ENCODE measurements at places on chromosomes 7 and 10.

- no peak for DNase-seq
These were observed 11.0 kb downstream of the HIBADH start for GRCh38 chr7:27651702-27652101.

DNA sequence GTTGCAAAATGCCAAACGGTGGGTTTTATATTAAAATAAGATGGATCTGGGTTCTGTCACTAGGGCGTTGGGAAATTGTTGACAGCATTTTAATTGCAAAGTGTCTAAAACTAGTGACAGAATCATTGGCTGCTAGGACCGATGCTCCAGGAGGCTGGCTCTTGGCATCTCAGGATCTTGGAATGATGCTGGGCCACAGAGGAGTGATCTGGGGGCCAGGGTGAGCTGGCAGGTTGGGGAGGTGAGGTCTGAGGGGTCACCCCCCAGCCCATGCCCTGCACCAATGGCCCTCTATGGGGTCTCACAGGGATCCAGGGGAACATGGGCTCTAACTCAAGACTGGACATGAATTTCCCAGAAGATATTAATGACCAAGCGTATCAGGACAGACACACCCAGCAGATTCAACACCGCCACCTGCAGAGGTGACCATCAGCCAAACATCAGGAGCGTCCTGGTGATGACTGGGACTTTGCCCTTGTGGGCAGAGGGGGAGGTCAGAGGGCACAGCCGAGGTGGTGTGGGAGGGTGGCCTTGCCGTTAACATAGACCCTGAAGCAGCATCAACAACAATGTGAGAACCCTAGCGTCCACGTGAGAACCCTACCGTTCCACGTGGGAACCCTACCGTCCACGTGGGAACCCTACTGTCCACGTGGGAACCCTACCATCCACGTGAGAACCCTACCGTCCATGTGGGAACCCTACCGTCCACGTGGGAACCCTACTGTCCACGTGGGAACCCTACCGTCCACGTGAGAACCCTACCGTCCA is 89.0 kb upstream of the PPP2R2D start:
- DNase-seq = no peak

- no peak for DNase-seq
These were observed 87.8 kb downstream of the ZRANB1 start for GRCh38 chr10:125029584-125030242.

DNA sequence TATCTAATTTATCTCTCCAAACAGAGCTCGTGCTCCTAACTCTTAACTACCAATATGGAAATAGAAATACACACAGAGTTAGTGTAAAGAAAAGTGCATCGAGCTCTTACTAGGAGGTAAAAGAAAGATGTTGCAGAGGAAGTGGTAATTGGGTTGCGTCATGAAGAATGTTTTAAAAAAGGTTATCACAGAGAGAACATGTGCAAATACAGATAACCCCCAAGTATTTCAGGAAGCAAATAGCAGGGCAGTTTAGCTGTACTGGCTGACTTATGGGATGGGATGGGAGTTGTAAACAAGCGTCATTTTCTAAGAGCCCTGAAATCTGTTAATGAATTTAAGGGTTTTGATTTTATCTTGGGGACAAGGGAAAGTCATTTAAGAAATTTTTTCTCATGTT is 153.9 kb downstream of the AGMO start:
- no peak for DNase-seq

DNA sequence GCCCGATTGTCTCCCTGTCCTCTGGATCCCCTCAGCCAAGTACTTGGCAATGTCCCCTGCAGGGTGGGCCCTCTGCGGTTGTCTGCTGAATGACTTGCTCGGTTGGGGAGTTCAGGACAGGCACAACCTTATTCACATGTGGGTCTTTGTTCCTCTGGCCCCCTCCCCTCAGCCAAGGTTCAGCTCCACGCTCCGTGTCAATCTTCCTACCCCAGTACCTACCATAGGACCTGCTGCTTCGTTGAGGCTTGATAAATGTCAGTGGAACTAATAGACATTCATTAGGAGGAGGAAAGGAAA is 7.1 kb downstream of the CPA5 start:
- DNase-seq = no peak

DNA sequence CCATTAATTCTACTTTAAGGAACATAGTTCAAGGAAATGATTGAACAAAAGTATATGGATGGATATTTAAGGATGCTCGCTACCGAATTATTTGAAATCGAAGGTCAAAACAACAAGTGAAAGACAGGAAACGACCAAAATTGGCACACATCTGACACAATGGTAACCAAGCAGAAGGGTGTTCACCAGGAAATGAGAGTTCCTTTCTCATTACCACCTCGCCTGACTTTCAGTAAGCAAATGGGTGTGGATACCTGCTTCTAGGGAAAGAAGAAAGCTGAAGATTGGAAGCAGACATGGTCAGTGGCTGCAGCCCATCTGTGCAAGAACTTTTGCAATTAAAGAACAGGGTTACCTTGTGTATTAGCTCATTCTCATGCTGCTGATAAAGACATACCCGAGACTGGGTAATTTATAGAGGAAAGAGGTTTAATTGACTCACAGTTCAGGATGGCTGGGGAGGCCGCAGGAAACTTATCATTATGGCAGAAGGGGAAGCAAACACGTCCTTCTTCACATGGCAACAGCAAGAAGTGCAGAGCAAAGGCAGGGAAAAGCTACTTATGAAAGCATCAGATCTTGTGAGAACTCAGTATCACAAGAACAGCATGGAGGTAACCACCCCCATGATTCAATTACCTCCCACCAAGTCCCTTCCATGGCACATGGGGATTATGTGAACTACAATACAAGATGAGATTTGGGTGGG is 6.2 kb upstream of the TMEM273 start:
- no peak for DNase-seq

GRCh38 chr7:112985377-112985987 is 101.1 kb downstream of the GPR85 start:
- no peak for DNase-seq

GRCh38 chr7:150567169-150567568 is at the start of gene GIMAP4:
Gene GIMAP4 (plus strand): TSS chr7:150567390. CDS start chr7:150569902, 2,512 bp downstream.
- DNase-seq = no peak

DNA sequence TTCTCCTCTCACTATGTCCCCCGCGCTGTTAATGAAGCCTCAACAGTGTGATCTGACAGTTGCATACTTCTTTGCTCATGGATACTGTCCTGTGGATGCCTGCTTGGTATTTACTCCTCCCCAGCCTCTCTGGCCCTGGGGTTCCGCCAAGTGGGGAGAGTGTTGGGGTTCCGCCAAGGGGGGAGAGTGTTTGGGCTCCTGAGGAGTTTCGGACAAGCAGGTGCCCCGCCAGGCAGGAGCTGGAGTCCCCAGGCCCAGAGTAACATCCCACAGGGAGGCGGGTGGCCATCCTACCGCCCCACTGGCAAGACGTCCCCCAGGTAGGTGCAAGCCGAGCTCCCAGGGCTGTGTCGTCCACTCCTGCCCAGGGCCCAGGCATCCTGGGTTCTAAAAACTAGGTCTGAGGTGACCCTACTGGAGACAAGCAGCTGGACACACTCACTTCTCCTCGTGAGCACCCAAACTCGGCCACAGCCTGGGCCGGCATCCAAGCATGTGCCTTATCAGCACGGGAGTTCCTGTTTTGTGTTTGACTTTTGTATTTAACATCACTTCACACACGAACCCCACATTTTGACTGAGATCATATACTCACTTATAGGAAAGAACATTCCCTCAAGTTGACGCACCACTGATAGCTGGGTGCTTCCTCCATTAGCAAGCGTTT is 34.2 kb downstream of the CAMK2B start:
- DNase-seq = no peak

GRCh38 chr10:6746782-6747181 is 166.7 kb upstream of the PRKCQ start:
- DNase-seq = no peak

DNA sequence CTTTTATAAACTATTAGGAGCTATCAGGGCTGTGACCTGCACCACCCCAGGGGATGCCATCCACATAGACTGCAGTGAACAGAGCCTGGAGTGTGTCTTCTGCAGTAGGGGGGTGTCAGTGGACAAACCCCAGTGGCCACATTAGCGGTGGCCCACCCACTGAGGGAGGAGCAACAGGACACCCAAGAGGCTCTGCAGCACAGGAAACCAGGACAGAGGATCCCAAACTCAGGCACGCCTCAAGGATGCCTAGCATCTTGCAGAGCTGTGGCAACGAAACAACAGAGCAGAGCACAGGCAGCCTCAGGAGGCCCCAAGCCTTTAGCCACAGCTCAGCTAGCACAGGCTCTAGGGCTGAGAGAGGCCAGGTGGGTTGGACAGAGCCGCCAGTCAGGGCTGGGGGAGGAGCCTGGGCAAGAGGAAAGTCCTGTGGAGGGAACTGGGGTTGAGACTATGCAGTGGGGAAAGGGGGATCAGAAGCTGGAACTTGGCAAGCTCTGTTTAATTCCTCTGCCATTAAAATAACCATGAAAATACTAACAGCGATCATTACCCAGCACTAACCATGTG is 53.8 kb downstream of the GRID1 start:
- no peak for DNase-seq

GRCh38 chr10:16960551-16960950 is 143.3 kb upstream of the RSU1 start:
- DNase-seq = no peak

- no peak for DNase-seq
These were observed 47.2 kb downstream of the CAV1 start for GRCh38 chr7:116572036-116572435.

GRCh38 chr10:110898391-110898790 is 20.6 kb downstream of the BBIP1 start:
- DNase-seq = no peak

DNA sequence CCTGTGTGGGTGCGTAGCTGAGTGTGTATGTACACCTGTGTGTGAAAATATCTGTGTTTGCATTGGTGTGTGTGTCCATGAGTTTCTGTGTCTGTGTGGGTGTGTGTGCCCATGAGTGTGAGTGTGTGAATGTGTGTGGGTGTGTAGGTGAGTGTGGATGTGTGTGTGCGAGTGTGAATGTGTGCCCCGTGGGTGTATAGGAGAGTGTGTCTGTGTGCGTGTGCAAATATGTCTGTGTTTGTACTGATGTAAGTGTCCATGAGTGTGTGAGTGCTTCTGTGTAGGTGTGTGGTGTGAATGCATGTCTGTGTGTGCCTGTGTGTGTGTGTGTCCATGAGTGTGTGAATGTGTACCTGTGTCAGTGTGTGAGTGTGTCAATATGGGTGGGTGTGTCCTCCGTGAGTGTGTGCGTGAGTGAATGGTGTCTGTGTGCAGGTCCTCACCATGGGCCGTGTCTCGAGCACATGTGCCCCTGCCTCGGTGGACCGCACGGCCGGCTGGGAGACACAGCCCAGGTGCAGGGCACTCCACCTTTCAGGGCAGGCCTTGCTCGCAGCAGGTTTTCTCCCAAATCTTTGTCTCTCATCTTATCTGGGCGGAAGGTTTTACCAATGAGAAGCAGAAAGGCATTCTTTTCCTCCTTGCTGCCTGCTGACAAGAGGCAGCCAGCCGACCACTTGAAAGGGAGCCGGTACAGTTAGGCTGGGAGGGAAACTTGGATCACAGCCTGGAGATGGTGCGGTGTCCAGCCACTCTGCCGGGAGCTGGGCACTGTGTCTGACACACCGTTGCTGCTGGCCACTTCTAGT is 107.1 kb upstream of the FAM20C start:
- no peak for DNase-seq

DNA sequence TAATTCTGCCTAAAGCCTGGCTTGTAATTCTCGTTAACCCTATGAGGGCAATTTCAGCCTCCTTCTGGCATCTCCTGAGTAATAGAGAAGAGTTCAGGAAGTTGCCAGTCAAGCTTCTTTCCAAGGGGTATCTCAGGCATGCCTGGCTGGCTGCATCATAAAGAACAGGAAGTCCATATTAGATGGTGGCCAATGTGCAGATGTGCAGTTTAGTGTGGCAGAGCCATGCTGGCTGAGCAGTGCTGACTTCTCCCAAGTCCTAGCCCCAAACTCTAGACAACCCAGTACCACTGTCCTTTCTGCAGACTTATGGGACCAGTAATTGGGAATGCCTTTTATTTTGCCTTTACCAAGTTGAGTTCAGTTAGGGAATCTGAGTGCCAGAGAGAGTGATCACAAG is 517.9 kb downstream of the GALNT17 start:
- DNase-seq = no peak

- DNase-seq = no peak
These were observed 249.9 kb upstream of the MKLN1 start for GRCh38 chr7:131077735-131078134.

GRCh38 chr10:49408519-49409306 is 12.8 kb upstream of the DRGX start:
- DNase-seq = no peak

DNA sequence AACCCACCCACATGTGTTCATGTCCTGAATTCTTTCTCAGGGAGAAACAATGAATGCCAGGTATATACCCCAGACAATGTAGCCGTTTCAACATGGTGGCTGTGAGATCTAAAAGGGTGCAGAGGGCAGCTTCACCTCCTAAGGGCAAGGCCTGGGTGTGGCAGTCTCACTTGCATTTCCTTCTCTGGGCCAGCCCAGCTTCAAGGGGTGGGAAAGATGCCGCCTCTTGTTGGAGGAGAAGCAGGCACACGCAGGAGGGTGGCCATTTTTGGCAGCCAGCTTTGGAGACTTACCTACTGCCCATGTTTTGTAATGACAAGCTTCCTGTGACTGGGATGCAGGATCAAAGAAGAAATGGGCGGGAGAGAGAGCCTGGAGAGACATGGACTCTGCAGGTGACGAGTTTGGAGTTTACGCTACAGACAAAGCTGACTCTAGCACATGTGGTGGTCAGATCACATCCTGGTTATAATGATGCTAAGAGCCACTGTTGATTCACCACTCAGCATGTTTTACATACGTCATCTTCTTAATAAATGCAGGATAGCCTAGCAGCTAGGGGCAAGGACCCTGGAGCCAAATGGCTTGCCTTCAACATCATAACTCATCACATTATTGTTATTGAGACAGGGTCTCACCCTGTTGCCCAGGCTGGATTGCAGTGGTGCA is 116.6 kb downstream of the ANLN start:
- no peak for DNase-seq

GRCh38 chr10:6364893-6365292 is 162.2 kb downstream of the PFKFB3 start:
- DNase-seq = no peak

DNA sequence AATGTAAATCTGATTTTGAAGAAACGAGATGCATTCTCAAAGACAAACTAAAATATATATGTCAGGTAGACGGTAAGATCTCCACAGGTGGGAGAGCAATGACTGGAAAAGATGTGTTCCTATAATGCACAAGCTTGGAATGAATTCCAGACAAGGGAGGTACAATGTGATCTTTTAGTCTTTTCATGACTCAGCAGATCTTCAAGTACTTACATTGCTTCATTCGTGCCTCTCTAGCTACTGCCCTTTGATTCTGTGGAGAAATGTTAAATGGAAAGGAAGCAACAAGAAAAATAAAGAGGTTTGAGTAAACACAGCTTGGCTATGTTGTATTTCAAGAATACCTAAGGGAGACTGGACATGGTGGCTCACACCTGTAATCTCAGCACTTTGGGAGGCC is 106.6 kb downstream of the GAD2 start:
- DNase-seq = no peak

- no peak for DNase-seq
These were observed 104.3 kb downstream of the KIAA1217 start for GRCh38 chr10:24313283-24313682.

GRCh38 chr10:125011926-125012705 is 70.2 kb downstream of the ZRANB1 start:
- no peak for DNase-seq

Data from MM.1S (cell line).